ENCODE measurements at places on chromosomes 5 and 9.

DNA sequence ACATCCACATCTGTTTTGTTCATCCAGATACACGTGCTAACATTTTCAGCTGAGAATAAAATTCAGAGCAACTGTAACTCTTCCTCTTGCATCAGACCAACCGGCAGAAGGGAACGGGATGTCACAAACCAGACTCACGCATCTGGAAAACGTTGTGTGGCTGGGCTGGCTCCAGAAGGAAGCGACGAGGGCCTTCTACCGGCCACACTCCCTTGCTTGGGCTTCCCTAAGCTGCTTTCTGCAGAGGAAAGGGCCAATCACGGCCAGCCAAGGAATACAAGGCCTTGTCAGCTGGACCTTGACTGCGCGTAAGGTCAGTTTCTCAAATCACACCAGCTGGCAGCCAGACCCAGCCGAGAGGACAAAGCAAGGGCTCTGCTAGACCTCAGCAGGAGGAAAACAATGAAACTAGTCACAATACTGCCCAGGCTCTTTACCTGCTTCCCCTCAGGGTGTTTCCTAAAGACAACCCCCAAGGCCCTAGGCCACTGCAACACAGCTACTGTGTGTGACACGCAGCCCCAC is 106.1 kb downstream of the THBS4 start:
- DNase-seq, result peak; percentile 40

DNA sequence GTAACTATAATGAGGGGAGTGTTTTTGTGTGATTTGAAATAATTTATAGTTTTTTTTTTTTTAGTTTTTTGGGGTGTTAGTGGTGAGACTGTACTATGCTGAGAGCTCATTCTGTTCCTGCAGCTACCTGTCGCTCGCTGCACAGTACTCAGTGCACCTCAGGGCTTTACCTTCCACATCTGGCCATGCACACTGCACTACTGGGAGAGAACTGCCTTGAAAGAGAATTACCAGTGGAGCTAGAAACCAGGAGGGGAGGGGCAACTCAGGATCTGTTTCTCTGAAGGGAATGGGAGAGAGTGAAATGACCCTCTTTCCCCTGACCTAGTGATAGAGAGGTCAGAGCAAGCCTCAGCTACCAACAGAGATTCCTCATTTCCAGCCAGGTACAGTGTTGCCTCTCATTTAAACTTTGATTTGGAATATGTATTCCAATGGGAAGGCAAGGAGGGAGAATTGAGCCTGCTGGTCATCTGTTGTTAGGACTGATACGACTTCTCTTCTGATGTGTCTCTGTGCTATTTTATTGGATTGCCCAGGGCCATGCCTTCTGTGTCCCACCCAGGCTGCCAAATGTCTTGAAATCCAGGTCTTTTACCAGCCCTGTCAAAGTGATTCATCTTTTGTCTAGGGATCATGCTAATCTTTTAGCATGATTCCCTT is 8.9 kb downstream of the ATG10 start:
- DNase-seq, result no peak

- no peak for DNase-seq
Measured at GRCh38 chr5:140962190-140962589, 4.1 kb upstream of the PCDHAC2 start.

DNA sequence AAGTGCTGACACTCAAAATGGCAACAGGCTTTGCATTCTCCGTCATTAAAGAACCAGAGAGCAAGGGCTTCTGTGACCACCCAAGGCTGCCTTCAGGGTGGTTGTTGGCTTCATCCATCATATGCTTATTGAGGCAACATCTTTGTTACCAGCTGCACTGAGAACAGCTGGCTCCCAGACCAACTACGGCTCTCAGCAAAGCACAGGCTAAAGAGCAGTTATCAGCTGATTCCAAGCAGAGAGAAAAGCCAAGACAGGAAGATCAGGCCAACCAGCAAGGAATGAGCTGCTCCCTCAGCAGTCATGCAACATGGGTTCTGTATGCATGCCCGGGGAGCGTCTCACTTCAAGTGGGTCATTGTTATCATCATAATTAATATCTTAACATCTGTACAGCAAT is 358.9 kb downstream of the ACTL7B start:
- DNase-seq, result no peak

DNA sequence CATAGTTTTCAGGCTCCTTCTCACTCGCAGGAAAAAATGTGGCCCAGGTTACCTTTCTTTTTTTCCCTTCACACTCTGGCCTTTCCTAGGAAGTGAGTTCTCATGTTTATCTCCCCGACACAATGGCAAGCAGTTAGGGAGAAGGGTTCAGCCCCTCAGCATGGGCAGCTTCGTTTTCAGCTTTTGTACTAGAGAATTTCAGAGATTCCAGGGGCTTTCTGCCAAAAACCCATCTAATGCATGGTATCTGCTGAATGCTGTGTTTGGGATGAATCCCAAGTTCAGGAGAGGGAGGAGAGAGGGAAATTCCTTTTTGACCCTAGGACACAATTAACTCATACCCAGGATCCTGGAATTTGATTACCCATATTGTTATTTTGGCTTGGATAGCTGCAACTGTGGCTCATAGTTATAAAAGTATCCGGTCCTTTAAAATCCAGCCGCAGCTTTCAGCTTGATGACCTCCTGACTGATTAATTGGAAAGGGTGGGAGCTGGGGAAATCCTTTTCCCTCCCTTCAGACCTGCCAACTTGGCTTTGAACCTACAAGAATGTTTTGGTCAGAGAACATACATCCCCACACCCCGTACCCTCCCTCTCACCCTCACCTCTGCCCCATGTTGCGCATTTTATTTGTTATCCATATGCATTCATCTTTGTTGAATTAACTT is 78.4 kb downstream of the TMEM252 start:
- DNase-seq, result no peak
